Fibroblast of skin of right quadriceps (primary cell): ENCODE measurements at places on chromosomes 12 and 14.

DNA sequence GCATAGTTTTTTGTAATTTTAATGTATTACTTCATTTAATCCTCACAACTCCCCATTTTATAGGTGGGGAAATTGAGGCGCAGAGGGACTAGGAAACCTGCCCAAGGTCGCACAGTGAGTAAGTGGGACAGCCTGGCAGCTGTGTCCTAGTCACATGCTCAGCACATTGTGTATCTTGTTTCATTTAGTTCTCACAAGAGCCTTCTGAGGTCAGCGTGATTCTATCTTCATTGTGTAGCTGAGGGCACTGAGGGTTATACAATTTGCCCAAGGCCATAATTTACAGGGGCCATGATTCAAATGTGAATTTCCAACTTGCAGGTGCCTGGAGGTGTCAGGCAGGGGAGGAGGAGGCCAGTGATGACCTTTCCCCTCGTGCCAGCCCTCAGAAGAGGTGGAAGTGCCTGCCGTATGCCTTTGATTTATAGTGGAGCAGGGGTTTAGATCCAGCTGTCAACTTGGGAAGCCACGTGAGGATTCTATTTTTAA lies 30.3 kb upstream of the SMOC1 start:
- no peak for DNase-seq

DNA sequence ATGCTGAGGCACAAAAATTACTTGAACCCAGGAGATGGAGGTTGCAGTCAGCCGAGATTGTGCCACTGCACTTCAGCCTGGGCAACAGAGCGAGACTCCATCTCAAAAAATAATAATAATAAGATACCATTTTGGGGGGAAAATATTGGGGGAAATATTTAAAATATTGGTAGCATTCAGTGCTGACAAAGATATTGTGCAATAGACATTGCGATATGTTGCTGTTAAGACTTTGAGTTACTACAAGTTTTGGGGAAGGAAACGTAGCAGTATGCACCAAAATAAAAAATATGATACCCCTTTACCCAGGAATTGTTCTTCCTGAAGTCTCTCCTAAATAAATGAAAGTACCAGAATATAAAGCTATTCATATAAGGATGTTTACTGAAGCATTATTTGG lies 37.7 kb upstream of the MYBPC1 start:
- no peak for DNase-seq

DNA sequence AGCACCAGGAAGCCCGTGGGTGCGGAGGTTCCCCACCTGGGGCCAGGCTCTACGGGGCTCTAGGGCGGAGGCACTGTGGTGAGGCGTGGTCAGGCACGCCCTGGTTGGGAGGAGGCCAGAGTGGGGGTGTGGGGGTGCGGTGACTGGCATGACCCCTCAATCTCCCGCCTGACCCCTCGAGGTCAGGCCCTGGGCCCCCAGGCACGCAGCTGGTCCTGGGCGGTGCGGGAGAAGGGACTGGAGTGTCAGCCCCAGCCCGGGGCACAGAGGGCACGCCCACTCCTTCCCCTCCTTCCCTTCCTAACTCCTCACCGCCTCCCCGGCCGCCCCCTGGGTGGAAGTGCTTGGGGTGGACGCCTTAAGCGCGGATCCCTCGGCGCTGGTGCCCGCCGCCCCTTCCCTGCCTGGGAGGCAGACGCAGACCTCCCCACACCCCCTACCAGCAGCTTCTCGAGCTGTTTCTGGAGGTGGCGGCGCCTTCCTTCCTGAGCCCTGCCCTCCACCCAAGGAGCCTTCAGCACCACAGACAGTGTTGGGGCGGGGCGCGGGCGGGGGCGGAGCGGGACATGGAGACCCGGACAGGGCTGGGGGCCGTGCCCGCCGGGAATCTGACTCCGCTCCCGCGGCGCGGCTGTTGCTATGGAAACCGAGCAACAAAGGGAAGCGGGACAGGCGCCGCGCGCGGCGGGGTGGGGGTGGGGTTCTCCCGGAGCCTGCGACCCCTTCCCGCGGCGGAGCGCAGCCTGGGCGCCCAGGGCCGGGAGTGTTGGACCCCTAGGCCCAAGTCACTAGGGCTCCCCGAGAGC lies 741 bp upstream of the CRIP2 start:
- DNase-seq: peak; percentile 87

DNA sequence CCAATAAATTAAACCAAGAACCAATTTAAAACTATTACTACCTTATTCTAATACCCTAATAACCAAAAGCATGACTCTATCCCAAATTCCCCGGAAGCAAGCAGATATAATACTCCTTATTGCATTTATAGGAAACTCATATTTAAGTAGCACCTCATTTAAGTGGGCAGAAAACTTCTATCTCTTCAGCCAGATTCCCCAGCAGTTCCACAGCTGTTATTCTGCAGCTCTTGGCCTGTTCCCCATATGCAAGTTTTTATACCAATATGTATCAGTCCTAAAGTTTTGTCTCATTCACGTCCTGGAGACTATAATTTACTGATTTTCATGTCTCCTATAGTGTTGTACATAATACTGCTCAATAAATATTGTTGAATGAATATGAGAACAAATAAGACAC lies 106.5 kb downstream of the MYRFL start:
- no peak for DNase-seq

DNA sequence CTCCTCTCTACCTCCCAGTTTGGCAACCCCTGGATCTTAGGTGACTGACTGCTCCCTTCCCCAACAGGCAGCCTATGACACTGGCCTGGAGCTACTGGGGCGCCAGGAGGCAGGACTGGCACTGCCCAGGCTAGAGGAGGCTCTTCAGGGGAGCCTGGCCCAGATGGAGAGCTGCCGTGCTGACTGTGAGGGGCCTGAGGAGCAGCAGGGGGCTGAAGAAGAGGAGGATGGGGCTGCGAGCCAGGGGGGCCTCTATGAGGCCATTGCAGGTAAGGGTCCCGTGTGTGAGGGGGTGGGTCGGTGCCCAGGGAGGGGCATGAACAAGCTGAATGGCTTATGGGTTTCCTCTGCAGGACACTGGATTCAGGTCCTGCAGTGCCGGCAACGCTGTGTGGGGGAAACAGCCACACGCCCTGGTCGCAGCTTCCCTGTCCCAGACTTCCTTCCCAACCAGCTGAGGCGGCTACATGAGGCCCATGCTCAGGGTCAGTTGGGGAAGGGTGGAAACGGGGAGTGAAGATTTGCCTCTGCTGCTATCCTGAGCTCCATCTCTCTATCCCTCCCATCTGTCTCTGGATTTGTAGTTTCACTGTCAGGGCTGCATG lies 2.2 kb downstream of the P3H3 start:
- no peak for DNase-seq

- peak; percentile 99 for DNase-seq
These were observed 78.6 kb upstream of the IFNG-AS1 start for GRCh38 chr12:67910360-67911274.

DNA sequence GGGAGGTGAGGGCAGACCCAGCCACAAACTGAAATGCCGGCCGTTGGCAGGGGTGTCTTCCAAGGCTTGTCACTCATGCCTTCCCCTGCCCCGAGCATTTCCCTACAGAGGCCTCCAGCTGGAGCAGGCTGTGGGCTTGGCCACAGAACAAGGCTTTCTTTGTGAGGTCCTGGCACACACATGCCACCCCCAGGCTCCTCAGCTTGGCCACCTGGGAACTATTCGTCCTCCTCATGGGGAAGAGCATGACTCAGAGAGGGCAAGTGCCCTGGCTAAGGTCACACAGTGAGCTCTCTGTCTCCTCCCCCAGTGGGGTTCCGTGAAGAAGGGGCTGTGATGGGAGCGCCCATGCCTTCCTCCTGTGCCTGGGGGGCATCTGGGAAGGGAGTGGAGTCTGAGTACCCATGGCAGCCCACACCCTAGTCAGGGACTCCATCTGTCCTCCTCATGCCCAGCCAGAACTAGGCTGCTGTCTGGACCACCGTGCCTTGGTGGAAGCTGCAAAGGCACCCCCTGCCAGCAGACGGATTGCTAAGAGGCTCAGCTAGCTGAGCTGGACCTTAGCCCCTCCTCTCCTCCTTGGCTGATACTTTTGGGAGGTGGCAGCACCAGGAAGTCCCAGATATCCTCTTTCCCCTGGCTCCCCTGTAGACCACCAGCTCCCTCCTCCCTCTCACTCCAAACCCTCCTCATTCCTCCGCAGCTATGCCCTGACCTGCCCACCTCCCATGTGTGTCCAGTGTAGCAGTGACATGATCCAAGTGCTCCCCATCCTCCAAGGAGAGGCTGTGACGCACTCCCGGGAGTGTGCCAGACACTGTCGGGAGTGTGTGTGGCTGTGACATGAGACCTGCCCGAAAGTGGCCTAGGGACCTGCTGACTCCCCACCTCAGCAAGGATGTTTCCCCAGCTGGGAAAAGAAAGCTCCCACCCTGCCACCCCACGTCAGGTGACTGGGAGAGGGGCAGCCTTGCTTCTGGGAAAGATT lies 21.4 kb downstream of the ABCB9 start:
- DNase-seq: no peak

- DNase-seq: no peak
These were observed 5.7 kb downstream of the HOXC12 start for GRCh38 chr12:53960187-53961024.

DNA sequence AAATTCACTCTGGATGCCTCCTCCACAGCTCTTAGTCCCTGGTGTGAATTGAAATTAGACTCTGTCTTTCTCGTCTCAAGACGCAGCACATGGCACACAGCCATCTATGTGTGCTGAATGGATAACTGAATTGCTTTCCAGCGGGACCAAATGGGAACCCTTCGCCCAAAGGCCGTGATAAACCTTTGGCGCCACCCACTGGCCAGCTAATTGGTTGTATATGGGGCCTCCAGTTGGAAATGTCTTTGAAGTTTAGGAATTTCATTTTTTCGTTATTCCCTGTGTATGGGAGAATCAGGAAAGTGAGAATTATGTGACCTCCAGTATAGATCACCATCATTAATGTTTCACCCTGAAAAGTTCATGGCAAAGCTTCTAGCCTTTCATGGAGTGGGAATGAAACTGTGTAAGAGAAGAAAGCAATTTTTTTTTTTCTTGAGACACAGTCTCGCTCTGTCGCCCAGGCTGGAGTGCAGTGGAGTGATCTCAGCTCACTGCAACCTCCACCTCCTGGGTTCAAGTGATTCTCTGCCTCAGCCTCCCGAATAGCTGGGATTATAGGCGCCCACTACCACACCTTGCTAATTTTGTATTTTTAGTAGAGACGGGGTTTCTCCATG lies 9.8 kb upstream of the HSP90AA1 start:
- peak; percentile 78 for DNase-seq

- peak; percentile 43 for DNase-seq
These were observed 13.6 kb downstream of the BCL11B start for GRCh38 chr14:99258341-99258861.

DNA sequence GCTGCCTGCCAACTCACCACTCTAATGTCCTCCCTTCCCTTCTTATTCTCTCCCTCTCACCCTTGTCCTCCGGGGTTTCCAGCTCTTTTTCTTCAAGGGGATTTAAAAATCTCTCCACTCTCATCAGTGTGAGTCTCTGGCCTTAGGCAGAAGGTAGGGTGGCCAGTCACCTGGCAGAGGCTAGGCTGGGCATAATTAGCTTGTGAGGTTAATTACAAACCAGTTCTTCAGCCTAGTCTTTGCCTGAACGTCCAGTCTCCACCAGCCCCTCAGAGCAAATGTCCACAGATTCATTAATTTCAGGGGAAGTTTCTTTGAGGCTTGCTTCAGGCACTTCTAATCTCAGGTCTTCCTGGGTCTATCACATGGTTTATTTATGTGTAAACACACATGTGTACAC lies 6.7 kb downstream of the KRT7 start:
- DNase-seq: no peak

GRCh38 chr12:95582230-95583058 lies 31.2 kb upstream of the USP44 start:
- DNase-seq: peak; percentile 39

- DNase-seq: peak; percentile 24
These were observed 151.4 kb upstream of the AVPR1A start for GRCh38 chr12:63302269-63302940.

DNA sequence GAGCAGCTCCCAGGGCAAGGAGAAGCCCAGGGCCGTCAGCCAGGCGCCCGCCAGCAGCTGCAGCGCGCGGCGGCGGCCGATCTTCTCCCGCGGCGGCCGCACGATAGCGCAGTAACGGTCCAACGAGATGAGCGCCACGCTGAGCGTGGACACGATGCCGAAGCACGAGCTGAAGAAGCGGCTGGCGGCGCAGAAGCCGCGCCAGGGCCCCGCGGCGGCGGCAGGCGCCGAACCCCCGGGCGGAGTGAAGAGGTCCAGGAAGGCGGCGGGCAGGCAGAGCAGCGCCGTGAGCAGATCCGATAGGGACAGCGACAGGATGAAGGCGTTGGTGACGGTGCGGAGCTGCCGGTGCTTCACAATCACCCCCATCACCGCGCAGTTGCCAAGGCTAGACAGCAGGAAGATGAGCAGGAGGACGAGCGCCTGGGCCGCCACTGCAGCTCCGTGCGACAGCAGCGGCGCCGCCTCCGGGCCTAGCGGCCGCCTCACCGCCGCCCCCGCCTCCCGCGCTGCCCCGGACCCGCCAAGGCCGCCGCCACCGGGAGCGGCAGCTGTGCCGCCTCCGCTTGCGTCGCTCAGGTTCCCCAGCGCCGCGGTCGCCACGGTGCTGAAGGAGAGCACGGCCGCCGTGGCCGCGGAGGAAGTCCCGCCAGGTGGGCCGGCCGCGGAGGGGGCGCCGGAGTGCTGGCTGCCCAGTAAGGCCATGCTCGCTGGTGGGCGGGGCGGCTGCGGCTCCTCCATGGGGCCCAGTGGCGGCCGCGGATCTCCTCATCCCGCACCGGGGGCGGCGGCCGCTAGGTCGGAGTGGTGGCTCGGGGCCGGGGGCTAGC lies 479 bp downstream of the GPR135 start:
- DNase-seq: peak; percentile 48

DNA sequence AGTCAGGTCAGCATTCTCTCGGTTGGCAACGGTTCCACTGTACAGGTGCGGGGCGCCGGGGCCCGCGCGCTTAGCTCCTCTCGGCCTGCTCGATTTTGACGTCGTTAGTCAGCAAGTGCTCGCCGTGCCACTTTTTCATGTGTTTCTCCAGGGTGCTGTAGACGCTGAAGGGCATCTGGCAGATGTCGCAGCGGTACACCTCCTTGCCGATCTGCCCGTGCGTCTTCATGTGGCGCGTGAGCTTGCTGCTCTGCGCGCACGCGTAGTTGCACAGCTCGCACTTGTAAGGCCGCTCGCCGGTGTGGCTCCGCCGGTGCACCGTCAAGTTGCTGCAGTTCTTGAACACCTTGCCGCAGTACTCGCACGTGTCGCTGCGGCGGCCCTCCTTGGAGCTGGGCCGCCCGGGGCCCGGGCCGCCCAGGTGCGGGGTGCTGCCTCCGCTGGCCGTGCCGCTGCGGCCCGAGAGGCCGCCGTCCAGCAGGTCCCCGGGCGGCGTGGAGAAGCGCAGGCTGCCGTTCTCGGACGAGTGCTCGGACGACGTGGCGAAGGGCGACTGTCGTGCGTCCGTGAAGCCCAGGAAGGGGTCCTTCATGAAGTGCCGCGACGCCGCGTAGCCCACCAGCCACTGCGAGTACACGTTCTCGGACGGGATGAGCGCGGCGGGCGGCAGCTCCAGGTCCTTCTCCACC lies 97.8 kb downstream of the BCL11B start:
- no peak for DNase-seq
